ENCODE measurements at places on chromosomes 4 and X.

DNA sequence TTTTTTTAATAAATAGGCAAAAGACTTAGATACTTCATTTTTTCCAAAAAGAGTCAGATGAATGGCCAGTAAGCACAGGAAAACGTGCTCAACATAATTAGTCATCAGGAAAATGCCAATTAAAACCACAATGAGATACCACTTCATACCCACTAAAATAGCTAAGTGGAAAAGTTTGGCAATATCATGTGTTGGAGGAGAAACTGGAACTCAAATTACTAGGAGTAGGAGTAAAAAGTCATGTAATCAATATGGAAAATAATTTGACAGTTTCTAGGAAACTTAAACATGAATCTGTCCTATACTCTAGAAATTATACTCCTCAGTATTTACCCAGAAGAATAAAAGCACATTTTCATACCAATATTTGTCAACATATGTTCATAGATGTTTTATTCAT, 449.8 kb downstream of the INPP4B start:
- no peak for DNase-seq

GRCh38 chr4:68349279-68349648, 626 bp downstream of the YTHDC1 start:
- DNase-seq = no peak

DNA sequence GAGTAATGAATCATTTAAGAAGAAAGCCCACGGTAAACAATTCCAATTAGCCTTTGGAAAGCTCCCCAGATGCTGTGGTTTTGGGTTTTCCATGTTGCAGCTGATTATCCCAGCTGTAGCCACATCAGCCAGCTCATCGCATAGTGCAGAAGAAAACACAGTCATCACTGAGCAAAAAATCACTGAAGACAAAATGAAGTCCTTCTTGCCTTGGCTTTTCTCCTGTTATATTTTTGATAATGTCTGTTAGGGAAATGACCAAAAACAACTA, 193.0 kb upstream of the C1QTNF7 start:
- DNase-seq = no peak

GRCh38 chr4:42786350-42787078, 106.0 kb upstream of the GRXCR1 start:
- DNase-seq = no peak

DNA sequence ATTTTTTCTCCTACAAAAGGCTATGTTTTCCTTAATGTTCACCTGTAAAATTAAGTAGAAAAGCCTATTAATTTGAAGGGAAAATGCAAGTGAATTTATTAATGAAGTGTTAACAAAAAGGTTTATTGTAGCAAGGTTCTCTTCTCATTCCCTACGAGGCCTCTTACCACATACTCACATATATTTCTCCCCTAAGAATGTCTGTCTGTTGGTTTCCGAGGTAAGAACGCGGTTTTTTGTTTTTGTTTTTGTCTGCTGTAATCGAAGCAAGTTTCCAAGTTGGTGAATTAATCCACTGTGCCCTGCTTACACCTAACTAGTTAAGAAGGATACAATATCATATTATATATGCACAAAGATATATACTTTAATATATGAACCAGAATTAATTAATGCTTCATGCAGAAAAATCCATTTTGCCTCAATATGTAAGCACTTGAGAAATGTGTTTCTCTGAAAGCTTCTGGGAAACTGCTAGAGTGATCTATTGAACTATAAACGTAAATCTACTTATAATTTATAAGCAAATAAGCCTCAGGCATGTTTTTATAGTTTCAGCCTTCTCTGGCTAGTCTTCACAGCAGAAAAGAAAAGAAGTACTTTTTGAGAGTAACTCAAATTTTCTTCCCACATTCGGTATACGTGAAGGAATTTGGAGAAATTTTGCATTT, 120.8 kb downstream of the EGF start:
- DNase-seq = no peak

GRCh38 chr4:8912089-8912455, 40.4 kb upstream of the HMX1 start:
- no peak for DNase-seq

Data from stimulated activated CD8-positive, alpha-beta memory T cell treated with anti-CD3 and anti-CD28 coated beads, Interleukin-4, amount 100 ng/mL, for 4 hours (primary cell).